ENCODE measurements at places on chromosomes 6 and 20. TPM values are rescaled to one million over a fixed set of nuclear protein-coding genes. Genes with fewer than 3 reads are reported as not detected.

GRCh38 chr6:33313709-33314514 is at the start of gene TAPBP:
Gene TAPBP (minus strand): TSS chr6:33314078. CDS start chr6:33314041, 37 bp downstream.
- peak; percentile 53 for DNase-seq

- DNase-seq: no peak
These were observed 6.0 kb downstream of the APMAP start for GRCh38 chr20:24986436-24987015.

DNA sequence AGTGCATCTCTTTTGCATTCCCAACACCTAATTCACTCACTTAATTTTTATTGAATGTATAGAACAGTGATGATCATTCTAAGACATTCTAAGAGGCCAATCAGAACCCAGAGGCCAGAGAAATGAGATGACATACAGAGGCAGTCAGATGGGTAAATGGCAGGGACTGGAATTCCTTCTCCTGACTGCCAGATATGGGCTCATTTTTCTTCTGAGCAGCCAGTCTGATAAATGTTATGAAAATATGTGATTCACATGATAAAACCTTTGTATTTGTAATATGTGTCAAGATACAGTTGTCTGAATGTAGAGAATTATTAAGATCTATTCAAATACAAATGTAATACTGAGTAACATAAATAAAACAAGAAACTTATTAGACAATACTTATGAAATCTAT is 277.8 kb downstream of the EPM2A start:
- no peak for DNase-seq

GRCh38 chr6:42021847-42022754 is 28.2 kb upstream of the TAF8 start:
- no peak for DNase-seq

DNA sequence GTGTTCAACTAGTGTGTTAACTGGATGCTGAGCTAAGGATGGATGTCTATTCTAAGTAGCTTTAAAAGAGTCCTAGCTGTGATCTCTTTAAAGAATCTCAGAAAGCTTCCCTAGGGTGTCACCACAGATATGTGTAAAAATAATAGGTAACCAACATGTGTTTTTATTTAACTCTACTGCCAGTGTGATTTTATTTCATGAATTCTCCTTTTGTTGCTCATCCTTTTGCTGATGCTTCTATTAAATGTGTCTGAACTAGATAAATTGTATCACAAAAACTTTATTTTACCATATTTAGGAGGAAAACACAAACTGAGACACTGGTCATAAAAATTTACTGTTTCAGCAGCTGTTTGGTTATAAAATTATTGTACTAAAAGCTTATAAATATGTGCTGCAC is 809.4 kb upstream of the CITED2 start:
- DNase-seq: no peak

DNA sequence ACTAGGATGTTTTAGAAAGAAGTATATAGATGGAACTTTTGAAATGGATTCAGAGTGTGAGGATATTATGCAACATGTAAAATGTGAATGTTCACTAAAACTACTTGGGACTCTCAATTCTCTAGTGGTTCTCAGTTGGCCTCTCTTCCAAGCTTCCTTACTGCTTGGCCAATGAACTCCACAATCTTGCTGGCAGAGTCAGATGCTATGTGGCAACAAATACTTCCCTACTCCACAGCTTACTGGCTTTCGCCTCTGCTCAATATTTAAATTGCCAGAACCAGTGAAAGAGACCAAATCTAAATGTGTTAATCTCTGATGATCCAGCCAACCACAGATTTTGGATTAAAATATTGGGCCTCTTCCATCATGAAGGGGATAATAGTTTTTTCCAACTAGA is 138.4 kb downstream of the HTR1B start:
- no peak for DNase-seq

DNA sequence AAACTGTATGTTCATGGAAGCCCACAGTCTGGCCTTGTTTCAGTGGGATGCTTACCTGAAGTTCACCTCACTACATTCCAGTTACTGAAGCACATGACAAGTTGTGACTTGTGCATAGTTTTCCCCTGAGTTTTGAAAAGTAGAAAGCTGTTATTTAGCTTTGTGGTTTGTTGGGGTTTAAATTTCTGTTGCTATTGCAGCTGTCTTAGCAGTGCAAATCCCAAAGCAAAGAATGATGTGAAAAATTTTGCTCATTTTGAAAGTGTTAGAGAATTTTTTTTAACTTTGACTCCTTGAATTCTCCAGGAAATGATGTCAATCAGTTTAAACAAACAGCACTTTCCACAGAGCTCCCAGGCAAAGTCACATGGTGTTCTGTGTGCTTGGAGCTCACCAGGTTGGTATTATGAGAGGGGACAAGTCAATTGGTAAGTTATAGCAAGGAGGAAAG is 268.4 kb downstream of the ADGRG6 start:
- no peak for DNase-seq

DNA sequence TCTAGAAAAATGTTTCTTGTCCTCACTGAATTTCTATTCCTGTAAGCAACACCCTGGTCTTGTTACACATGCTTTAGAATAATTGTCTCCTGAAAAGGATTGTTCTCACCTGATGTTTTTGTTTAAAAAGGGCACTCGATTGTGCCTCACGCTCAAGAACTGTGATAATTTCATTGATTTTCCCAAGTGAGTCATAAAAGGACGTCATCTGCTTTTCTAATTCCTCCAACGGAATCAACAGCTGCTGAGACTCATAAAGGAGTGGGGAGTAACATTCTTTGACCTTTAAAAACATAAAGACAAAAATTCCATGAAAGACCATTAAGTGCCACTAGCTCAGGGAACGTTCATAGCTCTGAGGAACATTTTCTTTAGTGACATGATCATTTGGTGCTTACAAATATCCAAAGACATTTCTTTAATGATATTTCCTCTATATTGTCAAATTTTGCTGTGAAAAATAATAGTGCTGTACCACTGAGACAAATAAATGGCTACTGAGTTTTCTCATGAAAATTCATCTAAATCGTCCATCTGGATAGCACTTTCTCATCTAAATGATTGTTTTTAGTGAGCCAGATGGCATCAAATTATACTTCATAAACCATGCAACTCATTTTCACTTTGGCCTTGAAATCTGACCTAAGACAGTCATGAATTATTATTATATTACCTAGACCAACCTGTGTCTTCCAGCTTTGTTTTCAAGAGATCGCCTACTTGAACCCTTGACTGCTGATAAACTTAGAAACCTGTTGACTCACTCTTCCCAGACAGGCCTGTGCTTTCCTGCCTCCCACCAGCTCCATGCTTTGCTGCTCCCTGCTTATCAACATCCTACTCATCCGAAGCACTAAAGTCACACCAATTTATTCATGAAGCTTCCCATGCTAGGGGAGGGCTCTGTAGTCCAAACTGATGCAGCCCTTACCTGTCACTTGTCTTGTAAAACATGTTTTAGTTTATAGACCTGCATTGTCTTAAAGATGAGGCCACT is 178.2 kb downstream of the SYNE1 start:
- no peak for DNase-seq

DNA sequence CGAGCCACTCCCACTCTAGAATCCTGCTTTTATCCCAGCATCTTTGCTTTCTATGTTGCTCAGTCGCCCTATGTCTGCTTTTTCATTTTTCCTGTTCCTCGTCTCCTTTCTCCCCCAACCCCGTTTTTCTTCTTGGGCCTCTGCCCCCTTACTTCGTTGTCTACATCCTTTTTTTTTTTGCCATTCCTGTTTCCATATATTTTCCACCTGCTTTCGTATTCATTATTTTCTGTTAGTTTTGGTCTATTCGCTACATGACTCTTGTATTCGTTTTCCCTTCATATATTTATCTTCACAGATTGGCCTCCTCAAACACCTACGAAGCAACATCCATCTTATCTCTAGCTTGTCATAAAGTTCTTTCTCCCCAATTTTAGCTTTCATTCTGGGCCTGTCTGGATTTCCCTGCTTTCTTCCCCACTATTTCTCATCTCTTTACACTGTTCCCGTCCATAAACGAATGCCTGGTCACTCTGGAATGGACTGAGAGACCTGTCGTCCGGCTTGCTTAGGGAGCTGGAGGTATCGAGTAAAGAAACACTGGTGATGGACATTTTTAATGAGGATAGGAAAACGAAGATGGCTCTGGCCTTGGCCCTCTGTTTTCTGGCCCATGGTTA is 915 bp downstream of the PRRC2A start:
- no peak for DNase-seq

DNA sequence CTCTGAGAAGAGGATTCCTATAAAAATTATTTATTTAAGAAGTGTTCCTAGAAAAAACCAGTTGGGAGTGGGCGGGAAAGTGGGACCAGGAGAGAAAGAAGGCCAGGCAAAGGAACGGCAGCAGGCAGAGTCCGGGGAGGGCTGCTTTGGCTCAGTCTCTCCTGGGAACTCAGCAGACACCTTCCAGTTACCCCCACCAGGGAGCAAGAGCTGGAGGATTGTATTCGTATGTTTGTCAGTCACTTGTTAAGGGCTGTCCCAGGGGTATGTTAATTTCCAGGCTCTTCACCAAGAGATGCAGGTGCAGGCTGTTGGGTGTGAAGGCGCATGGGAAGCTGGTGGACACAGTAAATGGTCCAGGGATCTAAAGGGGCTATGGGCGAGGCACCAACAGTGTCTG is 53.0 kb upstream of the CHD6 start:
- DNase-seq: no peak

- no peak for DNase-seq
These were observed 41.7 kb downstream of the SLC24A3 start for GRCh38 chr20:19253916-19254820.

DNA sequence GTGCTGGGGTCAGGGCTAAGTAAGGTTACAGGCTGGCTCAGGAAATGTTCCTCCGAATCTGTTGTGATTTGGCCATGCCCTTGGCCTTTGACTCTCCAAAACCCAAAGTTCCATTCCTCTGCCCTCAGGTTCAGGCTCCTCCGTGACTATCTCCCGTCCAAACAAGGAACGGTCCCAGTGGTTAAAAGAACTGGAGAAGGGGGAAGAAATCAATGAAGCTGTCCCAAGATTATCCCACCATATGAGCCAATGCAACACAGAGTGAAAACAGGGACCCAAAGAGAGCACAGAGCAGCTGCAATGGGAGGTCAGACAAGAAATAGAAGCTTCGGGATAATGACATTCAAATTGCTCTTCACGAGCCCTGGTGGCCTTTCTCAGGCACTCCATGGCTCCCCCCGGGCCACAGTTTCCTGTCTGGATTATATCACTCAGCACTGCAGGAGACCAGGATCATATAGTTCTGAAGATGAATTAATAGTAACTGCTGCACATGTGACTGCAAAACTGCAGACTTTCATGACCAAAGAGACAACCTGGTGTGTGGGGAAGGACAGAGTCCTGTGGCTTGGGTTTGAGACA is 211.3 kb downstream of the ZNF217 start:
- no peak for DNase-seq

DNA sequence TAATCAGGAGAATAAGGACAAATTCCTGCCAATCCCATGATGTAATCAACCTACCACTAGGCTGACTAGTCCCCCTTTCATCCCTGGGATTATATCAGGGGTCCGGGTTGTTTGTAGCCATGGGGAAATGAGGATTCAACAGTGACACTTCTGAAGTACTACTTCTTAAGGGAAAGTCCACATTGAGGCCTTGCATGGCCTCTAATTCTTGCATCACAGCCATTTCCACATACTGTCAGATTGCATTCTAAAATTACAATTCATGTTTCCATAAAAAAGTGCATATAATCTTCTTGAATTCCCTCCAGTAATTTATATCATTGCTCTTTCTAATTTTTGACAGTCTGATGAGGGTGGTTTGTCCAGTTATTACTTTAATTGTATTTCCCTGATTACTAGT is 184.2 kb downstream of the PHF3 start:
- no peak for DNase-seq

- peak; percentile 43 for DNase-seq
These were observed 9.1 kb downstream of the RBCK1 start for GRCh38 chr20:416950-417800.

- peak; percentile 84 for DNase-seq
These were observed 1.2 kb downstream of the TRAF3IP2 start for GRCh38 chr6:111604259-111605099.

GRCh38 chr6:10138917-10139316 is 276.0 kb downstream of the TFAP2A start:
- DNase-seq: no peak

DNA sequence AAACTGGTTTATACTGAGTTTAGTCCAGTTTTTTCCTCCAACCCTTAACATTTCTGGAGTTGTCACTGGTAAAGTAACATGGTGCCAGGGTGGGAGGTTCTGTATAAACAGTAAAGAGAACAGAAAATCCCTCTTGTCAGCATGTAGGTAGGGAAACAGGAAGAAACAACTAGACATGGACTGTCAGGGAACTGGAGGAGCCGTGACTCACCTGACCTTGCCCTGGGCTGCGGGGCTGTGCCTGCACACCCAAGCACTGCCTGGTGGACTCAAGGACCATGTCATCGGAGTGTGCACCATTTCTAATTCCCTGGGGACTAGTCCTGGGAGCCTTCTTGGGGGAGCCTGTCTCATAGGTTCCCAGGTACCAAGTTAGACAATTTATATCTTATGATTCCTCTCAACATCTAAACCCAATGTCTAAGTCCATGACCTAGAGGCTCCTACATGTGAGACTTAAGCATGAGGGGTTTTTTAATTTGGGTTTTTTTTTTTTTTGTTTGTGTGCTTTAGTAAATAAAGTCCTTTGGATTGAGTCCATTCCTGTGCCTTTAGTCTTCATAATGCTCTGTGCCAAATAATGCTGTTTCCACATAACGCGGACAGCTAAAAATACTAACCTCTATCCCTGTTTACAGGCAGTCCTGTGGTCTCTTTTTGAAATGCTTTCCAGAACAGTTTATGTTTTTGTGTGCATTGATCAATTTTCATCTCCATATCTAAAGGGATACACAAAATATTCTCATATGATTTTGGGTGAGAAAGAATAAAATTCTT is 136.9 kb upstream of the SUPT3H start:
- DNase-seq: no peak

- DNase-seq: peak; percentile 75
These were observed 312.5 kb downstream of the EYA4 start for GRCh38 chr6:133553652-133554051.

DNA sequence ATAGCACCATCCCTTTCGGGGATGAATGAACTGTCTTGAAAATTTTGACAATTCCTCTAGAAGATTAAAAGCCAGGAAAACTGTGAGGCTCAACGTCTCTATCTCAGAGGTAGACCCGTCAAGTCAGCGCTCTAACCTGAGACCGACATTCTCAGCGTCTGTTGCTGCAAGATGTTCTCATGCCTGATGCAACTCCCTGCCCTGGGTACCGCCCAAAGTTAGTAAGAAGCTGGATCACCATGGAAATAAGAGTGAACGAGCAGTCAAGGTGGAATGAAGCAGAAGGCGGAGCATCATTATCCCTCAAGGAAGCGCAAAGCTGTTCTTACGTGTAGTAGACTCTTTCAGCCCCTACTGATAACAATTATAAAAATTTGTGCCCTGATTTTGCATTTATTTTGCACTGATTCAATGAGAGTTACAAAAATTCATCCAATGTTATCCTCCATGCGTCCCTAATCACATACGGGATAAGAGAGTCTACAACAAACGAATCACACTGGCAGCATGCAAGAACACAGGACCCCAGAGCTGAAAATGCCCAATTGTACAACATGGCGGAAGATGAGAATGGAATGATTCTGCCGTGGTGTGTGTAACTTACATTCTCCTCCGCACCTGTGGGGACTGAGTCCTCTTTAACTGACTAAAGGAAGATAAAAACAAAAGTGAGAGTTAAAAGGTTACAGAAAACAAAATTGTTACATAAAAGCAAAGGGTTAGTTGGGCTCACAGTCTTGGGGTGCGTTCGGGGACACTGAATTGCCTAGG is 95.4 kb downstream of the BCAS1 start:
- no peak for DNase-seq

Gene CYP24A1
- 0.94 TPM for total RNA-seq

Gene LRRC73
- 29.3 TPM for total RNA-seq

Gene NR2E1
- 0.39 TPM for total RNA-seq

Gene RWDD2A
- 13.2 TPM for total RNA-seq
